ENCODE measurements at places on chromosomes 5 and 9. TPM values are rescaled to one million over a fixed set of nuclear protein-coding genes. Genes with fewer than 3 reads are reported as not detected.

RETREG1 gene
- 24.0 TPM for polyA plus RNA-seq

FXN gene
- 27.3 TPM for polyA plus RNA-seq

PCDHGA8 gene
- 0.28 TPM for polyA plus RNA-seq

FKTN gene
- 1.8 TPM for polyA plus RNA-seq

OR1Q1 gene
- not detected for polyA plus RNA-seq

IL4 gene
- not detected for polyA plus RNA-seq

FGF18 gene
- 6.5 TPM for polyA plus RNA-seq

PTGR1 gene
- polyA plus RNA-seq: 266 TPM

CDK9 gene
- polyA plus RNA-seq: 92.3 TPM

TAF11L5 gene
- not detected for polyA plus RNA-seq

SV2C gene
- polyA plus RNA-seq: 0.04 TPM

MLANA gene
- not detected for polyA plus RNA-seq

DMRT3 gene
- polyA plus RNA-seq: not detected

GABRA1 gene
- not detected for polyA plus RNA-seq

PGM5 gene
- polyA plus RNA-seq: 2.5 TPM

CSF2 gene
- not detected for polyA plus RNA-seq

FSTL4 gene
- polyA plus RNA-seq: 0.74 TPM

BTNL8 gene
- 12.5 TPM for polyA plus RNA-seq

CDH10 gene
- 3.9 TPM for polyA plus RNA-seq

PDE6A gene
- polyA plus RNA-seq: 3.7 TPM

Measured in hepatocyte (in vitro differentiated cells).